ENCODE measurements at places on chromosomes 11 and 22.
A peak's percentile ranks its signal among the peaks of the same experiment; 100 is the strongest.

DNA sequence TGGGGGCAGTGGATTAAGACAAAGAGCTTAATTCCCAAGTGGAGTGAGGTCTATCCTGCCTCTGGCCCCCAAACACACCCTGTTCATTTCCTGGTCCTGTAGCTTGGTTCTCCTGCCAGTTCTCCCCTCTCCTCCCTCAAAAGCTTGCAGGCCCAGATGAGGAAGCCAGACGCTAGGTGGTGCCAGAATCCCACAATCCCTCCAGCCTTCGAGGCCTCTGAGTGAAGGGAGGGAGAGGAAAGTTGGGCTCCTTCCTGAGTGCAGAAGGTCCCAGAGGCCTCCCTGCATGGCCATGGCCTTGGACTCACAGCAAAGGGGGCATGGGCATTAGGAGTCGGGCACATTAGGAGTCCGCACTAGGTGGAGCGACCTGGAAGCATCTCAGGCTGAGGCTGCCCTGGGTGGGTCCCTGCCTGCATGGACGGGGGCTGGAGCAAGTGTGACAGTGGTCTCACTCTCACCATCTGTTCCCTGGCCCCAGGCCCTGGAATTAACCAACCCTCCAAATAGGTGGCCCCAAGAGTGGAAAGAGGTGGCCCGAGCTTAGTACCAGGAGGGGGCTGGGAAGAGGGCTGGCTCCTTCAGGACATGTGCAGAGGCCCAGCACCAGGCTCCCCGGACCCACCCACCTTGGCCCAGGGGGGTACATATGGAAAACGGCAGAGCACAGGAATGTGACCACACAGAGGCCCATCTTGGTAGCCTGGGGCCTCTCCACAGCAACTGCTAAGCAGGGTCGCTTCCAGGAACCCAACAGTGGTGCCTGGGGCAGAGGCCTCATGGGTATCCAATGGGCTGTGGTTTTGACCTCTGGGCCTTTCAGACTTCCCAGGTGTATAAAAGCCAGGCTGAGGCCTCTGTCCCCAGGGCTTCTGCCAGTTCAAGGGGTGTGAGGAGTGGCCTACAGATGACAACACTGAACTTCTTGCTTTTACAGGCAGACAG, 5.2 kb downstream of the FXYD2 start:
- no peak for DNase-seq

DNA sequence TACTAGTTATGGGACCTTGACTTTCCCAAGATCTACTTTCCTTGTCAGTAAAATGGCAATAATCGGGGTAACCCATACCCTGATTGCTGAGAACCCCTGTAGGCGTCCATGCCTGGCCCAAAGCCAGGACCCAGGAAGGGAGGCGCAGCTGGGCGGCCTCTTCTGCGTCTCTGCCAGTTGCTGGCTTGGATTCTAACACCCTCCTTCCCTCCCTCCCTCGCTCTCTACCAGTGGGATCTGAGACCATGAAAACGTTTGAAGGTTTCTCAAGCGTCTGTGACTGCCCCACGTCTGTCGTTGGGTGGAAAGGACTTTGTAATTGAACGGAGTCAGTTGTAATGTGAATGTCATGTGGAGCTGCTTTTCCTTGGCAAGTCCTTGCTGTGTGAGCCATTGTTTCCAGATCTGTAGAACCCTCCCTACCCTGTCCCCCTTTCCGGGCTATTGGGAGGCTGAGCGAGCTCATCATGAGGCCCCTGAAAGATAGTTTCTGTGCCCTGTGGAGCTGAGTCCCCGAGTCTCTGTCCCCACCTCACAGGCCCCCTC, 47.8 kb downstream of the PARVB start:
- no peak for DNase-seq

DNA sequence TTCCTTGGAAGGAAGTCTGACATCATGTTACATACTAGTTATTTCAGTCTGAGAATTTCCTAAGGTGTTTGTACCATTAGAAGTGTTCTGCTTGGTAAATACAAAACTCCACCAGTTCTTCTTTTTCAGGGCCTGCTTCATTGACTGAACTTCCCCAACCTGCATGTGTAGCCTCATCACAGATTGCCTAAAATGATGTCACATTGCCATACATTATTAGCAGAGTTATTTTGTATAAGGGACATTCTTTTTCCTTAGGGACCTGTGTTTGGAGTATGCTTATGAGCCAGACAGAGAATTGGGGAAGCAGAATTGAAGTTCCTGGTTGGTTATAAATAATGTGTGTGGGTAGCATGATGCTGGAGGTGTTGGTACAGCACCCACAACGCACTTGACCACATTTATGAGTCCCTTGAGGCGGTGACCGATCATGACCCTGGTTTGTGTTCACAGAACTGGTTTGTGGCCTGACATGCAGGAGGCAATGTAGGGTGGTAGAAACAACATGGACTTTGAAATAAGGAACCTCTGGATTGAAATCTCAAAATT, 16.4 kb upstream of the MMP7 start:
- DNase-seq = peak; percentile 24

DNA sequence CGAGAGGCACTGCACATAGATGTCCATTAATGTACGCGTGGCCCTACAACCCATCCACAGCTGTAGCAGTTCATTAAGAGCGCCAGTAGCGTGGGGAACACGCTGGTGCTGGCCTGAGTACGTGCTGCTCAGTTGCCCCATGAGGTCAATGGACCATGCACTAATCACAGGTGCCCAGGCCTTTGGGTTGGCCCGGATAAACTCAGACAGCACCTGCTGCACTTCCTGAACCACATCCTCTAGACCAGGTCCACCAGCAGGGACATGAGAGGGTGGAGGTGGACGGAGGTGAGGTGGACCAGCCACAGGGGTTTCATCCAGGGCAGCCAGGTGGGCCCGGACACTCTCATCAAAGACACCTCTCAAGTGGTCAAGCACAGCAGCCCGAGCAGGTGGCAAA, 3.1 kb upstream of the GANAB start:
- DNase-seq = no peak

- no peak for DNase-seq
Observed at GRCh38 chr22:19434401-19434800, 2.1 kb downstream of the MRPL40 start.

- no peak for DNase-seq
Observed at GRCh38 chr11:93248602-93249001, 50.8 kb upstream of the SLC36A4 start.

- no peak for DNase-seq
Observed at GRCh38 chr22:19554834-19555404, 30.7 kb upstream of the CLDN5 start.

DNA sequence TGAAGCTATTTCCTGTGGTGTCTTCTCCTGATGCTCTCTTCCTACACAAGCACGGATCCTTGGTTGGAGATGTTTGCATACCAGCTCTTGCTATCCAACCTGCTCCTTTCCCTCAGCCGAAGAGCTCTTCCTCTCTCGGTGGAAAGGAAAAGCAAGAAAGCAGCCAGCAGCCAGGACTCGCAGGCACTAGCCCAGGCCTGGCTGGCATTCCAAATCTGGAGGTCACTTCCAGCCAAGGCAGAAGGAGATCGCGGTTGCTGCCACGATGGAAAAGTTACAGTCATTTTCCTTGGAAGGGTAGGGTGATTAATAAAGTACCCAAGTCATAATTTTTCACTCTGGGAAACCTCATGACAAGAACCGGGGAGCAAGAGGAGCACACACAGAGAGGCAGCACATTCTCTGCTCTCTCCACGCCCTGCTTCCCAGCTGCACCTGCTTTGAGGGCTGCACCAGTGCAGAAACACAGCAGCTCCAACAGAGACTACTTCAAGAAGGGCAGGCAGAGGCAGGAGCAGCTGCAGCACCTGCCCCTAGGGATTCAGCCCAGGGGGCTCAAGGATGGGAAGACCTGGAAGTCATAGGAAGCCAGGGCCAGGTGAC, 399.3 kb downstream of the CADM1 start:
- DNase-seq = no peak

GRCh38 chr22:26689513-26690301, 32.3 kb downstream of the MIAT start:
- no peak for DNase-seq

DNA sequence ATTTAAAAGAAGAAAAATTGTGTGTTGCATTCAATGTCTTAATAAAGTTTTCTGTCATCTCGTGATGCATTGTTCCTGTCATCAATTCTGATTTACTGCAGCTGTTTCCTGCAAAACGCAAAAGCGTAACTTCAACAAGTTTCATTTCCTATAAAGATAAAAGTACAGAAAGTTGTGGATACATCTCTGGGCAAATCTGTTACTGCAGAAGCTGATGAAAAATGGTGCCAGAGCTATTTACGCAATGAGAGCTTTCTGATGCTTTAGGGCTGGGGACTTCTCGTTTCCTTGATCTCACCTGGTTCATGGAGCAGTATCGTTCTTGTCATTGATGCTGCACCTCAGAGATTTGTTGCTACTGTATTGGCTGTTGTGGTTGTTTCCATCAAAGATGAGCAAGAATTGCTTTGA, 15.5 kb upstream of the MS4A12 start:
- no peak for DNase-seq

DNA sequence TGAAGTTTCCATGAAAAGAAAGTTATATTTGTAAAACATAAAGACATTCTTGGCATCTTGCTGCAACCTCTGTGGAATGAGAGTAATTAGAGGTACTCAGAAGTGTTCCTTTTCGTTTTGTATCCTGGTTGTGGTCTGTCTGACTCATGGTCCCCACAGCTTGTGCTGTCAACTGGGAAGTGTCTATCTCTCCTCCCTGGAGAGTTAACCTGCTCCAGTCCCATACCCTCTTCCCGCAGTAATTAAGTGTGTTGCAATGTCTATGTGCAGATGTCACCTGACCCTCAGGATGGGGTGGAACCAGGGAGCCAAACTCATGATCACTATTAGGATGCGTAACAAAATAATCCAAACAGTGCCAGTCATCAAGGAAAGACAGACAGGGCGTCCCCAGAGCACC, 23.0 kb upstream of the ZDHHC13 start:
- DNase-seq = no peak

- no peak for DNase-seq
Observed at GRCh38 chr11:114162719-114163123, 103.2 kb downstream of the ZBTB16 start.

DNA sequence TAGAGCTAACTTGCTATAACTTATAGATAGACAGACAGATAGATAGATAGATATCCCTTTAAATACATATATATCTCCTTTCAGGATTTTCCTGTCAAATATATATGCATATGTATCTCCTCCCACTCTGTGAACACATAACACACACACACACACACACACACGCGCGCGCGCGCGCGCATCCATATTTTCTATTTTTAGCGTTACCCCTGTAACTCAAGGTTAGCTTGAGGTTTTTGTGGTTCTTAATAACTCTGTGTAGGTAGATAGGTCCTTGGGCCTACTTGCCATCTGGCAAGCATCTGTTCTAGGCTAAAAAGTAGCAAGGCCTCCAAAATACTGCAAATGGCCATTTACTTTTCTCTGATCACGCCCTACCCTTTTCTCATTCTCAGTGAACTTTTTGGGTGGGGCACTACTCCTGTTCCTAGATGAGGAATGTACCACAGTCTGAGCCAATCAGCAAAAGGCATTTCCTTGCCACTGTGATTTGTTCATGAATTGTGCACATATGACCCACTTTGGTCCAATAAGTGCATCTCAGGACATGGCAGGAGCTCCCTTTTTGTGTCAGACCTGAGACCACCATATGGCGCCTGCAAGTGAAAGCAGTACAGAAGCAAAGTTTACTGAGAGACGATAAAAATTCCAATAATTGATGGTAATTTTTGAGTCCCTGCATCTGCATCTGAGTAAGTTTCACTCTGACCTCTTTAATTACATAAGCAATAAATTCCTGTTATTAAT, 740.5 kb upstream of the API5 start:
- no peak for DNase-seq

DNA sequence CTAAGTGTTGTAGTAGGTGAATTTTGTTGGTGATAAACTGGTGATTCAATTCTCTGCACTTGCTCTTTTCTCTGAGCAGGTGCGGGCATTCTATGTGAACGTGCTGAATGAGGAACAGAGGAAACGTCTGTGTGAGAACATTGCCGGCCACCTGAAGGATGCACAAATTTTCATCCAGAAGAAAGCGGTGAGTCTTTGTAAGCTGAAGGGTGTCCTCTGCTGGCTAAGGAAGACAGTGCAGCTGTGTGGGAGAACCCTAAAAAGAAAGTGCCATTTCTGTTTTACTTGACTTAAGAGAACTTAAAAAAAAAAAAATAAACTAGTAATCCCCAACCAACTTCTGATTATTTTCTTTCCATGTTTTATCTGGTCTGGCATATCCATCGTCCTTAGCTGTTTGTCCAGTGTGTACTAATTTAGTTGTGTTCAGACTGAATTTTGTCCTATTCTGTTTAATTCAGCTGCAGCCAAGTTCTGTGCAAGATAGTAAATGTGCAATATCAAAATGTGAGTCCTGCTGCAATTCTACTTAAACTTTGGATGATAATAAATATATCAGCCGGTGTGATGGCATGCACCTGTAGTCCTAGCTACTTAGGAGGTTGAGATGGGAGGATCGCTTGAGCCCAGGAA, 29.6 kb downstream of the CAT start:
- DNase-seq = peak; percentile 37

GRCh38 chr11:69442012-69442806, 39.3 kb upstream of the LINC01488 start:
- no peak for DNase-seq

DNA sequence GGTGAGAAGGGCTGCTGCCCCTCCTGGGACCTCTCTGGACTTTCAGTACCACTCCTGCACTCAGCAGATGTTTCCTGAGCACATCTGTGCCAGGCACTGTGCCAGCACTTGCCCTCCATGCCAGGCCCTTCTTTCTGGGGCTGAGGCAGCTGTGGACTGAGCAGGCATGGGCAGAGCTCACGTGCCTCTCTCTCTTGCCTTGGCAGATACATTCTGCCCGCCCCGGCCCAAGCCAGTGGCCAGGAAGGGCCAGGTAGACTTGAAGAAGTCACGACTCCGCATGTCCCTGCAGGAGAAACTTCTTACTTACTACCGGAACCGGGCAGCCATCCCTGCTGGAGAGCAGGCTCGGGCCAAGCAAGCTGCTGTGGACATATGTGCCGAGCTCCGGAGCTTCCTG, 8.3 kb upstream of the ATF4 start:
- DNase-seq = no peak

- DNase-seq = peak; percentile 71
Observed at GRCh38 chr11:4090258-4090657, 4.3 kb upstream of the RRM1 start.

DNA sequence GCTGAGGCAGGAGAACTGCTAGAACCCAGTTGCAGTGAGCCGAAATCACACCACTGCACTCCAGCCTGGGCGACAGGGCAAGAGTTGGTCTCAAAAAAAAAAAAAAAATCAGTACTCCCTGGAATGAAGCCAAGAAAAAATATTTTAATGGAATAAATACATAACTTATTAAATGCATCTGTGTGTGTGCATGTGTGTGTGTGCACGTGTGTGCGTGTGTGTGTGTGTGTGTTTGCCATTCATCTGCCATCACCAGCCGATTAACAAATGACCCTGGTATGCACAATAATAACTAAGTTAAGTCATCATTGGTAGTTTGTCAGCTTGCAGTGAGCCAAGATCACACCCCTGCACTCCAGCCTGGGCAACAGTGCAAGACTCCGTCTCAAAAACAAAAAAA, 35.0 kb upstream of the SCGB1A1 start:
- DNase-seq = no peak

- no peak for DNase-seq
Observed at GRCh38 chr11:107752949-107753822, 41.3 kb upstream of the SLN start.

- no peak for DNase-seq
Observed at GRCh38 chr11:96388891-96389719, 607 bp downstream of the CCDC82 start.

Measured in CD4-positive, alpha-beta T cell treated with Interleukin-10 for 1 hour (primary cell).